ENCODE measurements at places on chromosomes 3 and 15. TPM values are rescaled to one million over a fixed set of nuclear protein-coding genes. Genes with fewer than 3 reads are reported as not detected.

DNA sequence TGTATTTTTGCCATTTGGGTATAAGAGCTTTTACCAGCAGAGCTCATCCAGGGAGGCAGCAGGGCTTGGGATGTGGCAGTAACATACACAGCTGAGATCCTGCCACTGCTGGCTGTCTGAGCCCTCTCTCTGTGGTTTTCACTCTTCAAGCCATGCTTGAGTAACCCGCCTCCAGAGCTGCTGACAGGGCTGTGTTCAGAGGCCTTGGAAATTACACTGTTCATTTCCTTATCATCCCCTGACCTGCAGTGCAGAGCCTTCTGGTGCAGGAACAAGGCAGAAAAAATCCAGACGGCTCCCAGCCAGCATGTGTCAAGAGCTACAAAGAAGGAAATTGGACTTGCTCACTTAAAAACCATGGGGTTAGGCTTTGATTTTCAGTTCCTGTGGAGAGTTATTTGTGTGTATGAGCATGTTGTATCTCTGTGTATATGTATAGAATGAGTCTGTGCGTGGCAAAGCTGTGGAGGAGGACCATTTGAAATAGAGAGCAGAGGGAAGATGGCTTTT is 47.0 kb downstream of the ZNF609 start:
- DNase-seq, result peak; percentile 56
- H3K36me3 ChIP-seq, result no peaks in the 10 kb centered on the region
- no peaks in the 10 kb centered on the region for H3K27me3 ChIP-seq
- H3K4me3 ChIP-seq, result no peak overlapping the region

DNA sequence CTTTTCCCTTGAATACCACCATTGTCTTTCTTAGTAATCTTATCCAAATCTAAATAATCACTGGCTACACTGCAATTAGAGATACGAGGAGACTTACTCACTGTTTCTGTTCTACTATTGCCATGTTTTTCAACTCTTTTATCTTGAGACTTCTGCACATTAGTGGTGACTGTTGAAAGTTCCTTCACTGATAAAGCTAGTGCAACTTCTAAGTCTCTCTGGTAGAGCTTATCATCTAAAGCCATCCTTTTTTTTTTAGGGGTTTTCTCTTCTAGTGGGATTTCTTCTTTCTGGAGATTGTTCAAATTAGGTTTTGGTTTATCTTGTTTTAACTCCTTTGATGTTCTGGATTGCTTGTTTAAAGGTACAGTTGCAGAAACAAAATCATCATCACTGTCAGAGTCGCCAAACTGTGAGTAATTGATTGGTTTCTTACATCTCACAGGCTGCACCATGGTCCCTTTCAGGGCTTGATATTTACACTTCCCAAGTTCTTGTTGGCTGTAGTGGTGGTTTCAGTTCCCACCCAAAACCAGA is 37.7 kb downstream of the NCK1 start:
- peaks cover 32% of the 10 kb centered on the region for H3K4me1 ChIP-seq
- H3K27me3 ChIP-seq, result no peaks in the 10 kb centered on the region
- peak overlapping the region; percentile 49 for H3K27ac ChIP-seq
- no peaks in the 10 kb centered on the region for H3K36me3 ChIP-seq

GRCh38 chr15:29770796-29771195 is 51.5 kb downstream of the TJP1 start:
- H3K4me3 ChIP-seq, result no peak overlapping the region
- peaks cover 1% of the 10 kb centered on the region for H3K36me3 ChIP-seq
- no peak for DNase-seq
- H3K4me1 ChIP-seq, result no peaks in the 10 kb centered on the region
- H3K27ac ChIP-seq, result no peak overlapping the region
- no peaks in the 10 kb centered on the region for H3K27me3 ChIP-seq

- H3K36me3 ChIP-seq, result no peaks in the 10 kb centered on the region
- H3K27me3 ChIP-seq, result no peaks in the 10 kb centered on the region
- peaks cover 14% of the 10 kb centered on the region for H3K4me1 ChIP-seq
These were observed 92.3 kb downstream of the TMEM212 start for GRCh38 chr3:171935261-171936123.

DNA sequence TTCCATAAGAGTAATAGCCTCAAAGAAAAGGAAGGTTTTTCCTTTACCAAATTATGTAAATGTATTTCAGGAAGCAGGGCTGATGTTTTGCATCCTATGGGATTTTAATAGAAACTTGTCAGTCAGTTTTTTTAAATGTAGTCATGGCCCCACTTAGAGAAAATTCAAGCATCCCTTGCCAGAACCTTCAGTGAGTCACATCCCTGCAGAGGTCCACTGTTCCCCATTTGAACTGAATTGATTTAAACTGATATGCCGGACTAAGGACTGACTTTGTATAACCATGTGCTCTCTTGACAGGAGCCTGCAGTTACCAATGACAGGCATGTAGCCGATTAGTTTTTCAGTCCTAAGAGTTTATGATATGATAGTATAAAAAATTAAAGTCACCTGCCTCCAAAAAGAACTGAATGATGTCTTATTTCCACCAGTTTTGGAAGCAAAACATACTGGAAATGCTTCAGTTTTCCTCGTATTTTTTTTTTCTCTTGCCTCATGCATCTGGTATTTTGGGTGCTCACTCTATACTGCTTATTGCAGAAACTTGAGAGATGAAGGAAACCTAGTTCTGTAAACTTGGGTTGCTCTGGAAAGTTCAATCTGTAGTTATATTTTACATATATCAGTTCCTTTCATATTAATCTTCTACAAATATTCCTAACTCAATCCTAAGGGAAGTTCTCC is 30.7 kb downstream of the LRTM1 start:
- H3K36me3 ChIP-seq, result no peaks in the 10 kb centered on the region
- H3K27ac ChIP-seq, result no peak overlapping the region

GRCh38 chr3:86954226-86954625 is 36.7 kb downstream of the VGLL3 start:
- no peaks in the 10 kb centered on the region for H3K4me1 ChIP-seq
- H3K4me3 ChIP-seq, result no peak overlapping the region
- no peak overlapping the region for H3K27ac ChIP-seq
- no peak for DNase-seq
- no peaks in the 10 kb centered on the region for H3K36me3 ChIP-seq

- H3K4me1 ChIP-seq, result peaks cover 14% of the 10 kb centered on the region
- no peaks in the 10 kb centered on the region for H3K36me3 ChIP-seq
- DNase-seq, result peak; percentile 53
- no peaks in the 10 kb centered on the region for H3K27me3 ChIP-seq
These were observed 17.3 kb downstream of the SUCNR1 start for GRCh38 chr3:151890721-151891141.

DNA sequence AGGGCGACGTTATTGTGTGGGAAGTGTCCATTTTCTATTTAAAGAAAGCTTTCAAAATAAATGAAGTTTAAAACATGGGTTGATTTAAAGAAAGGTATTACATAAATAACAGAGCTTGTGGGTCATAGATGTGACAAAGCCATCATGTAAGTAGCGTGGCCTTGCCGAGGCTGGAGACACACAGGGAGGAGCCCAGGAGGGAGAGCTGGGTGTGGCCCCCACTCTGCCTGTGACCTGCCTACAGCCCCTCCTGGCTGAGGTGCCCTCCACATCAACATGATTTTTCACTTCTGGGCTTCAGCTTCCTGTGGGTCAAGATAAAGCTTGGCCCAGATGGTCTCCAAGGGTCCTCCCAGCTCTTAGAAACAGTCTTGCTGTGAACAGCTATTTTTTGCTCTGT is 12.5 kb upstream of the MGLL start:
- no peaks in the 10 kb centered on the region for H3K27me3 ChIP-seq
- DNase-seq, result no peak
- no peak overlapping the region for H3K27ac ChIP-seq
- H3K4me1 ChIP-seq, result no peaks in the 10 kb centered on the region

- H3K4me1 ChIP-seq, result no peaks in the 10 kb centered on the region
- no peak overlapping the region for H3K27ac ChIP-seq
- peak; percentile 34 for DNase-seq
- no peak overlapping the region for H3K4me3 ChIP-seq
These were observed 33.7 kb downstream of the RORA start for GRCh38 chr15:61195116-61196002.

DNA sequence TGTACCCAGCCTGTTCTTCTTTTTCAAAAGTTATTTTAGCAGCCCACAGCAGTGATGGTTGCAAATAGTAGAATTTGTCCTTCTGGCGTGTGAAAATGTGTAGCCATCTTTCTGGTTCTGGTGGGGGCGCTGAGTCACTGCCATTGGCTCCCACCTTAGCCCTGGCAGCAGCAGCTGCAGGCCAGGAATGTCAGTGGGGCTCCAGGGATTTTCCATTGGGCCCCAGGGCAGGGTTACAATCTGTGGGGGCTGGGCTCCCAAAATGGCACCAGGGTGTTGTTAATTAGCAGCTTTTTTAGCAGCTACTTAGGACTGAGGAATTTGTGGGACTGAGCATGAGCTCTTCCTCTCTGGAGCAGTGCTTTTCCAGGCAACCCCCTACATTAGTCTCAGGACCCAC is 38.9 kb downstream of the TOPAZ1 start:
- no peaks in the 10 kb centered on the region for H3K4me1 ChIP-seq
- H3K27ac ChIP-seq, result no peak overlapping the region
- DNase-seq, result no peak
- H3K36me3 ChIP-seq, result no peaks in the 10 kb centered on the region
- H3K4me3 ChIP-seq, result no peak overlapping the region

GRCh38 chr3:54262541-54262940 is 140.2 kb downstream of the CACNA2D3 start:
- H3K27ac ChIP-seq, result no peak overlapping the region
- H3K36me3 ChIP-seq, result no peaks in the 10 kb centered on the region
- no peaks in the 10 kb centered on the region for H3K4me1 ChIP-seq
- H3K4me3 ChIP-seq, result no peak overlapping the region
- H3K27me3 ChIP-seq, result no peaks in the 10 kb centered on the region

DNA sequence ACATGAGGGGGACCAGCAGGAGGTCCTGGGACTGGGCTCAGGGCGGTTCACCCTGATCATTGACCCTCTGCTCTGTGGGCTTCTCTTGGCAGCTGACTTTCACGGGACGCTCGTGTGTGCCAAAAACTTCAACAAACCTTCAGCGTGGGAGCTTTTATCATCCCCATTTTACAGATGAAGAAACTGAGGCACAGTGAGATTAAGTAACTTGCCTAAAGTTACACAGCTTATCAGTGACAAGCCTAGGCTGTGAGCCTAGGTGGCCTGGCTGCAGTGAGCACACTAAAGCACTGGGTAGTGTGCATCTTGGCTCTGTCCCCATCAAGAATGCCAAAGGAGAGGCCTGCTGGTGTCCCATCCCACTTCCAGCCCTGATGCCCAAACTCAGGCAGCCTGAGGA is 23.6 kb upstream of the DUSP7 start:
- H3K4me3 ChIP-seq, result no peak overlapping the region
- no peaks in the 10 kb centered on the region for H3K27me3 ChIP-seq
- peaks cover 4% of the 10 kb centered on the region for H3K4me1 ChIP-seq
- H3K36me3 ChIP-seq, result no peaks in the 10 kb centered on the region

- peaks cover 12% of the 10 kb centered on the region for H3K4me1 ChIP-seq
- DNase-seq, result no peak
- H3K27ac ChIP-seq, result no peak overlapping the region
- H3K27me3 ChIP-seq, result no peaks in the 10 kb centered on the region
- H3K4me3 ChIP-seq, result no peak overlapping the region
These were observed 15.9 kb upstream of the LTF start for GRCh38 chr3:46480491-46481195.

DNA sequence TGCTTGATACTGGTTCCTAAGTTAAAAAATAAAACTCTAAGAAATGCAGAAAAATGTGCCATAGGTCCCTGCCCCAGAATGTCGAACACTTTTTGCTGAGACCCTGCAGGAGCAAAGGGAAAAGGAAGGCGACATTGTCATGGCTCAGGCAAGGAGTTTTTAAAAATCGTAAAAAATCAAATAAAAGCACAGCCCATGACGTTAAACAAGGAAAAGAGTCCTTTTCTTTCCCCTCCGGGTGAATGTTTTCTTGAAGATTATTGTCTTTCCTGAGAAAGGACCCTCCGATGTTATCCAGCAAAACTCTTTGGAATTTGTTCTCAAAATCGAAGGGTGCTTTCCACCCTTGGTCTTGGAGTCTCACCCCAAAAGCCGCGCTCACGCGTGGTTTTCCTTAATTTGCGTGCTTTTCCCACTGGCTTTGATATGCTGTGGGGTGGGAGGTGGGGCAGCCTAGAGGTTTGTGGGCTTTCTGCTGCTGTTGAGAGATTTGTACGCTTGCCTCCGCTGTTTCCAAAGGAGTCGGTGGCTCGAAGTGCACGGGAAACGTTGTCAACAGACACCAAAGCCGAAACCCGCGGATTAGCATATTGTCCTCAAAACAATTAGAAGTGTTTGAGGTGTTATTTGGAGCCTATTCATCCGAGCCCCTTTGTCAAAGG is 2.9 kb downstream of the SOX14 start:
- no peak overlapping the region for H3K4me3 ChIP-seq
- H3K27me3 ChIP-seq, result no peaks in the 10 kb centered on the region

- no peaks in the 10 kb centered on the region for H3K27me3 ChIP-seq
- H3K4me1 ChIP-seq, result no peaks in the 10 kb centered on the region
- H3K36me3 ChIP-seq, result no peaks in the 10 kb centered on the region
- no peak overlapping the region for H3K27ac ChIP-seq
- no peak for DNase-seq
These were observed 50.1 kb upstream of the DYNC1LI1 start for GRCh38 chr3:32620611-32621310.

GRCh38 chr3:2856138-2857133 is 253.7 kb downstream of the IL5RA start:
- H3K27ac ChIP-seq, result no peak overlapping the region
- peaks cover 3% of the 10 kb centered on the region for H3K4me1 ChIP-seq

DNA sequence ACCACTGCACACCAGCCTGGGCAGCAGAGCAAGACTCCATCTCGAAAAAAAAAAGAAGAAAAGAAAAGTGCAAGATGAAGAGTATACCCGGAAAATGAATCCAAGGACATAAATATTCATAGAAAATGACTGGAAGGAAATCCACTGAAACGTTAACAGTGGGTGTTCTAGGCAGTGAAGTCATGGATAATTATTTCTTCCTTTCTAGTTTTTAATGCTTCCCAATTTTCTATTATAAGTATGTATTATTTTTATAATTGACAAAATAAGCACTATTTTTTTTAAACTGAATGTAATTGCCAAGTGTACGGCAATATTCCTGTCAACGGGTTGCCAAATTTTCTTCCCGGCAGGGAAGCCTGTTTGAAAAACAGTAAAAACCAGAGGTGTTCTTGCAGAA is 37.4 kb upstream of the MGLL start:
- H3K27ac ChIP-seq, result no peak overlapping the region
- H3K4me1 ChIP-seq, result no peaks in the 10 kb centered on the region
- DNase-seq, result no peak
- no peak overlapping the region for H3K4me3 ChIP-seq
- no peaks in the 10 kb centered on the region for H3K36me3 ChIP-seq

GRCh38 chr3:71099997-71100719 is 483.4 kb downstream of the FOXP1 start:
- peak overlapping the region; percentile 33 for H3K27ac ChIP-seq
- no peaks in the 10 kb centered on the region for H3K27me3 ChIP-seq
- H3K4me3 ChIP-seq, result no peak overlapping the region
- peaks cover 2% of the 10 kb centered on the region for H3K36me3 ChIP-seq
- peaks cover 49% of the 10 kb centered on the region for H3K4me1 ChIP-seq

The ANKRD63 gene
- 0.28 TPM for total RNA-seq

The SEMA5B gene
- 0.84 TPM for total RNA-seq

Measured in Caco-2 (cell line).